ENCODE measurements at places on chromosomes 2 and 18.

DNA sequence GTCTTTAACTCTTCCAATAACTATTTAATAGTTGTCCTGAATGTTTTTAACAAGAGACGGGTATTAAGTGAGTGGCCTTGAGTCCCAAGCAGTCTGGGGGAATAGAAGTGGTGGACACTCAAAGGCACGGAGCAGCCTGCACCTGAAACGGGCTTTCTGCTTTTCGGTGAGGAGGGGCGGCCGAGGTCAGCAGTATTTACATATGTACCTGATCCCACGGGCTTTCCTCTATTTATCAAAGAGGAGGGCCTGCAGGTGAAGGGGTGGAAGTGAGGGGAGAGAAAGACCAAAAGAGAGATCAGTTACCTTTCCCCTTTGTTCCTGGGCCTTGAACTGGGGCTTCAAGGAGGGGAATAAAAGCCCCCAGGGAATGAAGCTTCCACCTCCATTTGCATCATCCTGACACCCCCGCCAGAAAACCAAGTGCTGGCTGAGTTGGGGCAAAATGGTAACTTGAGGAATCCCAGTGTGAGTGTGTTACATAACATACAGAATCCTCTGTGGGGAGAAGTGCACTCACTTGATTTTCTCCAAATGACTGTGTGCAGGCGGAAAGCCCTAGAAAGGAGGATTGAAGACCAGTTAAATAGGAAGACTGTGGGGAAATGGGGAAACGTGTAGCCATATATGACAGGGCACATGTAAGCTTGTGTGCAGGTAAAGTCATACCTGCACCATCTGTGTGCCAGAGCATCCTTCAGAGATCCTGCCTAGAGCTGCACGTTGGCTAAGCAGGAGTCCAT is 12.4 kb downstream of the POU3F3 start:
- DNase-seq, result no peak

- DNase-seq, result no peak
Observed at GRCh38 chr18:74068296-74068695, 79.3 kb downstream of the FBXO15 start.

GRCh38 chr2:215082446-215082845 is 56.0 kb downstream of the ABCA12 start:
- DNase-seq, result no peak

DNA sequence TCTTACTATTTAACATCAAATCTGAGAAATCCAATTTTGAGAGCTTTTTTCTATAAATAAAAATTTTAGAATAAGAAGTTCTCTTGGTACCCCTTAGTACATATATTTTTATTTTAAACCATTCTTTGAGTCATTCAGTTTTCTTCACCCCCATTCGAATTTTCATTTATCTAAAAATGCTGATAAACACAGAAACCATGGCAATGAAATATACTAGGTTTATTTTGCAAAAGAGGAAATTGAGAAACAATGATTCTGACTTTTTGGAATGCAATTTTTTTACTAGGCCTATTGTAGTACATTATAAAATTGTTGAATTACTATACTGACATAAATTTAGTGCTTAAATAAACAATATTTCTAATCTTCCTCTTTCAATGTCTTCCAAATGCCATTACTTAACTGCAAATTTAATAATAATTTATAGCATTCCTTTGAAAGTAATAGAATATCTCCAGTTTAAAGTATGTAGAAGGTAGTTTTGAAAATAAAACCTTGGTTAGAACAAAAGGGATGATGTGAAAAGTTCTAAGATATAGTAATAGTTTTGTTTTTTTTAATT is 46.3 kb downstream of the TANK start:
- DNase-seq, result no peak

DNA sequence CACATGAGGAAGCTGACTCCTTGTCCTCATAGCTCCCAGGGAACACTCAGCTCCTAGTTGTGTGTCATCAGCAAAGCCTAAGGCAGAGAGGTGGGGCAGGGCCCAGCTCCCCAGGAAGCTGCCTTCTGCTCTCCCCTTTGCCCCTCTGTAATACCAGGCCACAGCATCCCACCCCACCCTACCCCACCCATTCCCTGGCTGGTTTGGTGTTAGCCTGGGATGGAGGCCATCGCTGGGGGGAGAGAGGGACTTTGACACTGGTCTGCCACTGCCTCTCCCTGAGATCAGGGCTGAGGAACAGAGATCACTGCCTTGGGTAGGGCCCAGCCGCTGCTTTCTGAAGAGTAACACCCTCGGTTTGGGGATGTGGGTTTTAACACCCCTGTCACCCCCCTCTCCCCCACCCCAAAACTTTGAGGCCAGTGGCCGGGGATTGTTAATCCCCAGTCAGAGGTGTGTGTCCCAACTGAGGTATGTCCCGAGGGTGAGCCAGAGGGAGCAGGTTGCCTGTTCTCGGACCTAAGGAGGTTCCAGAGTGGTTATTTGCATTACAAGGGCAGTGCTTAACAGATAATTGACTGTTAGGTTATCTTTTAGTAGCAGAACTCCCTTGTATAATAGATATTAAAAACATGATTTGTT is 41.4 kb downstream of the TET3 start:
- no peak for DNase-seq

DNA sequence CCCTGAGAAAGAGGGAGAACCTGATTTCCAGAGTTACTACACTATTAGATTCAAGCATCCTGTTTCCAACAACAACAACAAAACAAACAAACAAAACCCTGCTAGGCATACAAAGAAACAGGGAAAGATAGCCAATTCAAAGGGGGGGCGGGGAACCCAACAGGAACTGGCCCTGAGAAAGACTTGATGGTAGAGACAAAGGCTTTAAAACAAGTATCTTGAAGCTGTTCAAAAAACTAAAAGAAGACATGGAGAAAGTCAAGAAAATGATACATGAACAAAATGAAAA is 147.1 kb downstream of the THADA start:
- no peak for DNase-seq

GRCh38 chr2:216717491-216717901 is 22.1 kb upstream of the IGFBP5 start:
- DNase-seq, result no peak

GRCh38 chr2:7953195-7953594 is 728.7 kb upstream of the ID2 start:
- DNase-seq, result no peak

DNA sequence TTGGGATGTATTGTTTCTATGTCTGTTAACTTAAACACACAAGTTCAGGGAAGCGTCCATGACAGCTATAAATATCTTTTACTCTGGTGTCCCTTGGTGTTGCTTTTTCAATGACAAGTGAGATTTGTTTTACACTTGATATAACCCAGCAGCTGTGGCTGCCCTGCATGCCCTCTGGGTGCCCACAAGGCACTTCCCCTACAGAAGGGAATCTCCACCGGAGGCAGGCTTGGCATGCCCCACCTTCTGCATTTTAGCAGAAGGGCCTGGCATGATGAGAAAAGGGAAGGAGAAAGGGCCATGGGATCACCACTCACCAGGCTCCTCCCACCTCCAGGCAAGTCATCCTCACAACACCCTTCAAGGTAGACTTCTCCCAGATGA is 68.7 kb downstream of the TMEM247 start:
- DNase-seq, result no peak

GRCh38 chr2:86336675-86337243 is 667 bp downstream of the REEP1 start:
- DNase-seq, result no peak

GRCh38 chr2:31943636-31944225 is 67.1 kb downstream of the MEMO1 start:
- DNase-seq, result no peak

- no peak for DNase-seq
Observed at GRCh38 chr18:38575648-38576047, 1010.0 kb upstream of the CELF4 start.

DNA sequence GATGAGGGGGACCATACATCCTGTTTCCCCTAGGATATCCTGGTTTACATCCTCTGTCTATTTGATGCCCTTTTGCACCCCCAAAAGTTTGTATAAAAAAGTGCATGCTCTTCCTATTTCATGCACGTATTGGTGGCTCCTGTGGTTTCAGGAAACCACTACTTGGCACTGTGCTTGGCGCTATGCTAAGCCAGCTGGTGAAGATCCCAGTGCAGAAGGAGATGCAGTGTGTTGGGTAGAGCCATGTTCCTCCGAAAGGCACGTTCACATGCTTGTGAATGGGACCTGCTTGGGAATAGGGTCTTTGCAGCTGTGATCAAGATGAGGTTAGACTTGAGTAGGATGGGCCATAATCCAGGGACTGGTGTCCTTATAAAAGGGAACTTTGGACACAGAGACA is 419.7 kb downstream of the GALR1 start:
- no peak for DNase-seq

DNA sequence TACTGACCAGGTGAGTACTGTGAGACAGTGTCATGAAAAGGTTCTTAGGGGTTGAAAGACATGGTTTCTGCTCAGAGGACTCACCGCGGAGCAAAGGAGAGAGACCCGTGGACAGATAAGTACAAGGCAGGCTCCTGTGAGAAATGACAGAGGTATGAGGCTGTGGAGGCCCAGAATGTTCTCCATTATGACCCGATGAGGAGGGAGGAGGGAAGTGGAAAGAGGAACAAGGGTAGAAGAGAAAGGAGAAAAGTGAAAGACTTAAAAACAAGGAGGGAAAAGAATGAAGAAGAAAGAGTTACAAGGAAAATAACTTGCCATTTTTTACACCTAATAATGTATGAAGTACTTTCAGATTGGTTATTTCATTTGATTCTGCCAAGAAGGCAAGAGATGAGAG is 29.8 kb downstream of the MAPRE3 start:
- DNase-seq, result no peak

DNA sequence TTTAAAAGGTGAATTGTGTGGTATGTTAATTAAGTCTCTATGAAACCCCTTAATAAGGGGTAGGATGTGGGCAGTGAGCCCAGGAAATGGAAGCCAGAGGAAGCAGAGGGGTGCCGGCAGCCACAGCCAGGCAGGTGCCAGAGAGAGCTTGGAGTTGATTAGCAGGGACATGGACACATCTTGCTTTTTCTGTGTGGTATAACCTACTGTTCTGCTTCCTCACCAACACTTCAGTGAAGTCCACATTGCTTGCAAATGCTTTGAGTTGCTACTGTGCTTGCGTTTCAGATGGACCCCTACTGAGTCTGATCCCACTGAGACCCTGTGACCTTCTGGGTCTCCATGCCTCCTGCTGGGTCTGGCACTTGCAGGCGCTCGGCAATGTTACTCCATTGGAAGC is 30.3 kb upstream of the ARHGEF4 start:
- DNase-seq, result no peak

GRCh38 chr2:237978058-237978712 is 11.4 kb downstream of the UBE2F start:
- DNase-seq, result no peak

- DNase-seq, result no peak
Observed at GRCh38 chr18:61896757-61897156, 4.0 kb upstream of the RNF152 start.

Data from NCI-H1436 treated with DMSO at 0.1 percent for 48 hours (cell line).